Esophagus mucosa (tissue), 1 donor: ENCODE measurements at places on chromosomes 5 and 9.

- ATAC-seq: no peak
These were observed 112.2 kb upstream of the SHB start for GRCh38 chr9:38181232-38181631.

GRCh38 chr5:60541980-60542379 lies 158.0 kb downstream of the DEPDC1B start:
- ATAC-seq: no peak

GRCh38 chr9:136190237-136190601 lies 14.7 kb downstream of the LHX3 start:
- ATAC-seq: no peak

DNA sequence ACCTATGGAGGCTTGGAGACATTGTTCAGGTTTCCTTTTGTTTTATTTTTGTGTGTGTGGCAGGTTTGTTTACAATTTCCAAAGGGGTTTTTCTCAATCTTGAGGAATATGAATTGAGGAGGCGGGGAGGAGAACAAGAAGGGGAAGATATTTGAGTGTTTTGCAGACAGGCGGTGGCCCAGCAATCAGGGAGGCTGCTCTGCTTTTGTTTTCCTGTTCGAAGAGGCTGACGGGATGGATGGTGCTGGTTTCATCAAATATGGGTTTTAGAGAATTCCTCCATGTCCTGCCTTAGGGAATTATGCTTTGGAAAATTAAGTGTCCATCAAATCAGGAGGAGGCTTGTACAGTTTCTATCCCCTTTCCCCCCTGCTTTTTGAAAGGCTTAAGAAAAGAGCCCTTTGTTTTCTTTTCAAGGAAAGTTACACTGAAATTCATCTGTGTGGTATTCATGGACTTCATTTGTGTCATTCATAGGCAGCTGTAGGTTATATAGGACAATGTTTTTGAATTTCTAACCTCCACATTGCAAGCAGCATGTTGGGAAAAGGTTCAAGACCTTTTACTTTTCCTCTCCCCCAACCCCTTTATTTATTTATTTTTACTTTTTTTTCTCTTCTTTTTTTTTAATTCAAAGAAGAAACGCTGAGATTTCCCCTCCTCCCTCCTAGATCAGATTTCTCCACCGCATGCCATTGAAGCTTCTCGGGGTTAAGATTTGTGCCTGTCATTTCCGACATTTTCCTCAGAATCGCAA lies 107.4 kb downstream of the ZNF462 start:
- no peak for ATAC-seq

- no peak for ATAC-seq
These were observed 6.9 kb upstream of the CTSL start for GRCh38 chr9:87718852-87719612.

DNA sequence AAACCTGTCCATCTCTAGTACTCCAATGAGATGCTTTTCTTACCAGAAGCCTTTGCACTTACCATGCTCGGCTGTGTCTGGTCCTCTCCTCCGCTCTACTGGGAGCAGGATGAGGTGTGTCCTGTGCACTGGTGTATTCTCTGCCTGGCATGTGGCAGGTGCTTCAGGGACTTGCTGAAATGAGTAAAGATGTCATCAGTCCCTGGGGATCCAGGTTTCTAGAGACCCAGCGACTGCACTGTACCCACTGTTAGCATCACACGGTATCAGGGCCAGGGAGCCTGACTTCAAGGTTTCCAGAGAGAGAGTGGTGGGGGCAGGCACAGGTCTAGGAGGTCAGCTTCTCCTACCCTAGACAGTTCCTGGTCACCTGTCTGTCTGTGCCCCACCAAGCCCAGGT lies 10.5 kb downstream of the PTTG1 start:
- no peak for ATAC-seq

DNA sequence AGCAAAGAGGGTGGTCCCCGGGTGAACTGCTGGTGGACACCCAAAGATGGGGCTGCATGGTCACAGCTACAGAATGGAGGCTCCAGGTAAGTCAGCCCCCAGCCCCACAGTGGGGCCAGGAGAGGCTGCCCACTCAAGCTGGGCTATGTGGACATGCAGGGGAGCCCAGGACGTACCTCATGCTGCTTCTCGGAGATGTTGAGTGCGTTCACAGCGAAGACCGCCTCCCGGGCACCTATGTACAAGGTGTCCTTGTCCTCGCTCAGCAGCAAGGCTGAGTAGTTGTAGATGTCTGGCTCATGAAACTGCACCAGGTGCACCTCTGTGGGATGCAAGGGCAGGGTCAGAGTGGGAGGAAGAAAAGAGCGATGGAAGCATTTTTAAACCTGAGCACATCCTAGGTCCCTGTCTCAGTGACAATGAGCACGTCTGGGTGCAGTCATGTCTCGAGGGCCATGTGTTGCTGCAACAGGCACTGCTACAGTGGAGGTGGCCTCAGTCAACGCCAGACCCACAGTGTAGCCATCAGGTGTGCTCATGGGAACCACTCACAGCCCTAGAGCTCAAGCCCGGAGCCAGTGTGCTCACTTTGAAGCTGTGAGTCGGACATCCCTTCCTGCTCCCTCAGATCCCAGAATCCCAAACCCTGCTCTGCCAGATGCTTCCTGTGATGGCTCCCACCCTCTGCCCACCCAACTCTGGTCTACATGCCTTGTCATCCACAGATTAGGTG lies 84.6 kb downstream of the SECISBP2 start:
- ATAC-seq: no peak
